Activated CD8-positive, alpha-beta memory T cell treated with anti-CD3 and anti-CD28 coated beads, Interleukin-2, amount 10 ng/mL, durations not matched to agents 7 days and 5 days (primary cell): ENCODE measurements at places on chromosomes 2 and 18. TPM values are rescaled to one million over a fixed set of nuclear protein-coding genes. Genes with fewer than 3 reads are reported as not detected.

Gene GPR45
- total RNA-seq = not detected

Gene ASB18
- total RNA-seq = not detected

Gene HOXD9
- total RNA-seq = not detected

Gene CRYGD
- total RNA-seq = not detected

Gene AQP12B
- not detected for total RNA-seq

Gene TMEM247
- not detected for total RNA-seq

Gene FAP
- total RNA-seq = 0.23 TPM

Gene SP5
- not detected for total RNA-seq

Gene REG1A
- total RNA-seq = not detected

Gene ABCG8
- not detected for total RNA-seq

Gene UNC80
- total RNA-seq = not detected

Gene DUSP2
- 53.6 TPM for total RNA-seq

Gene RGPD3
- total RNA-seq = not detected

Gene MARS2
- 17.8 TPM for total RNA-seq

Gene FBXO48
- 3.4 TPM for total RNA-seq

Gene CCDC138
- 10.0 TPM for total RNA-seq

Gene CHRND
- not detected for total RNA-seq

Gene BOLL
- not detected for total RNA-seq

Gene CHRNG
- not detected for total RNA-seq

Gene RBM43
- total RNA-seq = 8.3 TPM

Gene SMYD1
- not detected for total RNA-seq

Gene IL18R1
- total RNA-seq = 19.8 TPM

Gene STAT4
- 109 TPM for total RNA-seq

Gene SPDYA
- total RNA-seq = 1.6 TPM
